ENCODE measurements at places on chromosomes 1 and 21. TPM values are rescaled to one million over a fixed set of nuclear protein-coding genes. Genes with fewer than 3 reads are reported as not detected.

KCNJ9 gene
- not detected for total RNA-seq

REN gene
- total RNA-seq = not detected

RUNX3 gene
- not detected for total RNA-seq

NPPA gene
- not detected for total RNA-seq

CR1 gene
- total RNA-seq = not detected

SH3BGR gene
- 3.6 TPM for total RNA-seq

RGS18 gene
- total RNA-seq = not detected

RGS4 gene
- 252 TPM for total RNA-seq

ZNF695 gene
- total RNA-seq = 1.9 TPM

TMPRSS3 gene
- not detected for total RNA-seq

GPR153 gene
- 7.9 TPM for total RNA-seq

C8B gene
- not detected for total RNA-seq

ZNF678 gene
- 1.4 TPM for total RNA-seq

FMO2 gene
- total RNA-seq = 58.6 TPM

IGSF9 gene
- total RNA-seq = not detected
